ENCODE measurements at places on chromosomes 5 and 9.
A peak's percentile ranks its signal among the peaks of the same experiment; 100 is the strongest.

GRCh38 chr5:150783422-150783928 lies 4.9 kb downstream of the SMIM3 start:
- DNase-seq = peak; percentile 46

GRCh38 chr5:73437101-73437776 lies 11.3 kb downstream of the FOXD1 start:
- DNase-seq = no peak

- no peak for DNase-seq
Measured at GRCh38 chr5:126009566-126009965, 413.6 kb upstream of the GRAMD2B start.

GRCh38 chr5:136772491-136772890 lies 407.1 kb upstream of the TRPC7 start:
- no peak for DNase-seq

- no peak for DNase-seq
Measured at GRCh38 chr5:116315531-116315930, 230.7 kb downstream of the COMMD10 start.

DNA sequence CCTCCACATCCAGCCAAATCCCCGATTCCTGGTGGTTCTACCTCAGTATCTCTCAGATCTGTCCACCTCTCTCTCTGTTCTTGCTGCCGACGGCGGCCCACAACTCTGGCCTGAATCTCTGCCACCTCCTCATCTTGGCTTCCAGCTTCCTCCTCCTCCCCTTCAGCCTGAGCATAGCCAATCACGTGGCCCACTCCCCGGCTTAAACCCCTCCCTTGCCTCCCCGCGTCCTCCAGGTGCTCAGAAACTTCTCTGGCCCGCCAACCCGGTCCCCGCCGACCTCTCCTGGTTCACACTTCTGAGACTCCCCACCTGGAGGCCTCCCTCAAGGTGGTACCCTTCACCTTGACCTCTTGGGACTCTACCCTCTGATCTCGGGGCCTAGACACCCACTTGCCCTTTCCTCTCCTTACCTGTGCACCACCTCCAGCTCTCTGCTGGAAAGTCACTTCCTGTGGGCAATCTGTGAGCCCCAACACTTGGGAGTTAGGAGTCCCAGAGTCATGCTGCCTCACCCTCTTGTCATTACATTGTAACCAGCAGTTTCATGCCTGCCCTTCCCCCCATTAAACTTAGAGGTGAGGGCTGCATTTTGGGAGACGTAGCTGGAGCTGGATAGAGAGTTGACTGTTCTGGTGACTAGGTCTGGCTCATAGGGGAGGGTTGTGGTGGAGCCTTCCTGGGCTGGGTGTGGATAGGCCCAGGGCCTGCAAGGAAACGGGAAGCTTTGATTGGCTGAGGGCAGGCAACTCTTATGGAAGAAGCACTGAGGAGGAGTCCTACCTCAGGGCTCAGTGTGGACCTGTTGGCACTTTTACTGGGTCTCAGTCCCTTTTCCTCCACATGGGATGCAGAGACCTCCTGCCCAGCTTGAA lies 4.5 kb upstream of the SET start:
- no peak for DNase-seq

DNA sequence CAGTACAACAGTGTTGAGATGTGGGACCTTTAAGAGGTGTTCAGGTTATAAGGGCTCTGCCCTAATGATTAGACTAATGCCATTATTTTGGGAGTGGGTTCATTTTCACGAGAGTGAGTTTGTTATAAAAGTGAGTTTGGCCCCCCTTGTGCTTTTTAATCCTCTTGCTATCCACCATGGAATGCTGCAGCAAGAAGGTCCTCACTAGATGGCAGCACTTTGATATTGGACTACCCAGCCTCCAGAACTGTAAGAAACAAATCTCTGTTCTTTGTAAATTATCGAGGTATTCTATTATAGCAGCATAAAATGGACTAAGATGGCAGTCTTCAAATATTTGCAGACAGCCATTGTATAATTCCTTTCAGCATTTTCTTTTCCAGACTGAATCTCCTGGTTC lies 212.4 kb downstream of the LRRC70 start:
- DNase-seq = no peak

DNA sequence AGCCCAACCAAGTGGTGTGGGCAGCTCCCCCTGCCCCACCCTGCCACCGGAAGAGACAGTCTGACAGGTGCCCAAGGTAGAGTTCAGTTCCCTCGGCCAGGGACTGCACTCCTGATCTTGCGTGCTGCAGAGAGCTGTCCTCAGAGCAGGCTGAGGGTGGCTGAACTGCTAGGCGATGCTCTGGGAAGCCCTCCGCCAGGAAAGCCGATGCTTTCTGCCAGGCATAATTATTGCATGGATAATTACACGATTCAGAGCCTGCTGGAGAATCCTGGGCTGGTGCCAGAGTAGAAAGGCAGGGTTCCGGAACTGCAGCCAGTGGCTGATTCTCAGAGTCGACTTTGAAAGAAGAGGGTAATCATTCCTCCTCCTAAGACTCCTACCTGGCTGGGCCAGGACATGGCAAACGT lies 19.3 kb downstream of the KCNIP1 start:
- DNase-seq = no peak

GRCh38 chr5:39599721-39600431 lies 175.1 kb upstream of the DAB2 start:
- DNase-seq = no peak

- no peak for DNase-seq
Measured at GRCh38 chr5:75472973-75473372, 38.5 kb downstream of the CERT1 start.

DNA sequence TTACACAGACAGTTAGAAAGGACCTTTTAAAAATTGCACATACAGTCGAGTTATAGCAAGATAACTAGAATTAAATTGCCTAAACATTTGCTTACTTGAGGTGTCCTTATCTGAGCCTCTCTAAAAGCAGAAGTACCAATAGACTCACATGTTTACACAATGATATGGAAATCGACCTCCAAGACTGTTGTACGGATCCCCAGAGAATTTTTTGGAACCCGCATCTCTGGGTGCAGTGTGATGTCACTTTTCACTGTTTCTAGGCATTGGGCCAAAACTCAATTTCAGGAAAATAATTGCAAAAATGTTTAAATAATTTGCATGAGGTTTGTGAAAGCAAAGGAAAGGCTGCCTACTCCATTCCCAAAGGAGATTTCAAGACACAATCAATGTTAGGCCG lies 63.1 kb upstream of the ATG10 start:
- no peak for DNase-seq

GRCh38 chr5:38660194-38660668 lies 103.8 kb upstream of the LIFR start:
- no peak for DNase-seq

GRCh38 chr9:37408933-37409710 lies 13.4 kb upstream of the GRHPR start:
- DNase-seq = peak; percentile 21

GRCh38 chr5:179974246-179974945 lies 66.7 kb upstream of the TBC1D9B start:
- DNase-seq = no peak

DNA sequence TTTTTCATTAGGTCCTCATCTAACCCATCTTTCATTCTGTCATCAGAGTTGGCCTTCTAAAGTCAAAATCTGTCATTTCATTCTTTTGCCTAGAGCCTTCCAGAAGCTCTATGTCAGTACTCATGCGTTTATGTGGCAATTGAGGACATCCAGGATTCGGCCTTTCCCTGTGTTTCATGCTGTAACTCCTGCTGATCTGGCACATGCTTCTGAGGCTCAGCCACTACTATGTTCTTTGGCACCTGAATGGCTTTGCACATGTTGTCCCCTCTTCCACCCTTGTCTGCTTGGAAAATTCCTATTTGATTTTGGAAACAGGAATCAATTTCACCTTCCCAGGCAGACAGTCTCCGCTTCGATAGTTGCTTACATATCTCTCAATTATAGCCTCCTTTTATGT lies 84.9 kb downstream of the GDNF start:
- DNase-seq = no peak

- DNase-seq = no peak
Measured at GRCh38 chr5:10438301-10438700, 3.4 kb upstream of the ROPN1L start.

DNA sequence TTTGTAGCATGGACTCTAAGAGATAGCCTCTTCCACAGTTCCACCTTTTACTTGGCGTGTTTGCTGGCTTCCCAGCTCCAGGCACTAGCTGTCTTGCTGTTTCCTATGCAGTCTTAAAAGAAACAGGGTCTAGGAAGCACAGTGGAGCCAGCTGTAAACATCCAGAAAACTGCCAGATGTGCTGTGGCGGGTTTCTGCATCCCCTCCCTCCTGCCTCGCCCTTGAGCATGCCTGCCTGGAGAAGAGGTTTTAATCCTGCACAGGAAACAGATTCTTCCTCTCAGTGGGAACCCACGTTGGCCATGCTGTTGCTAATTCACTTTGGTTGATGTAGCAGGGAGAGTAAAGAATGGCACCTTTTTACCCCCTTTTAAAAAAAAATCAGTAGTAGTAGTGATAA lies 121.3 kb downstream of the RPS23 start:
- DNase-seq = no peak

DNA sequence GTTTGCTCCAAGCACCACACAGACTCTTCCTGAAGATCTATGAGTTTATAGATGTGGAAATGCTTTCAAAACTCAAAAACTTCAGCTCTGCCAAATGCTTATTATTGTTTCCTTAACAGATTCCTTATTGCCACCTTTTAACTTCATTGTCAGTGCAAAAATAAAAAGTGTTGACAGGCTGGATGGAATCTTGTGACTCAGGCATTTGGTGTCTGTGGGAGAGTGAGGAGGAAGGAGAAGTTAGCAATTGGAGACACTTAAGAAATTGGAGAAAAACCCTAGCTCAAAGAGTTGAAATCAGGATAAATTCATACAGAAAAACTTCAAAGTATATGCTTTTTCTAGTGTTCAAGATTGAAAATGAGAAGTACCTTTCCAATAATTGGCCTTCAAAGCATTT lies 140.6 kb upstream of the PUM3 start:
- no peak for DNase-seq

GRCh38 chr9:98037357-98037756 lies 19.2 kb upstream of the NANS start:
- no peak for DNase-seq

GRCh38 chr9:93122721-93123221 lies 11.3 kb downstream of the NINJ1 start:
- DNase-seq = no peak

DNA sequence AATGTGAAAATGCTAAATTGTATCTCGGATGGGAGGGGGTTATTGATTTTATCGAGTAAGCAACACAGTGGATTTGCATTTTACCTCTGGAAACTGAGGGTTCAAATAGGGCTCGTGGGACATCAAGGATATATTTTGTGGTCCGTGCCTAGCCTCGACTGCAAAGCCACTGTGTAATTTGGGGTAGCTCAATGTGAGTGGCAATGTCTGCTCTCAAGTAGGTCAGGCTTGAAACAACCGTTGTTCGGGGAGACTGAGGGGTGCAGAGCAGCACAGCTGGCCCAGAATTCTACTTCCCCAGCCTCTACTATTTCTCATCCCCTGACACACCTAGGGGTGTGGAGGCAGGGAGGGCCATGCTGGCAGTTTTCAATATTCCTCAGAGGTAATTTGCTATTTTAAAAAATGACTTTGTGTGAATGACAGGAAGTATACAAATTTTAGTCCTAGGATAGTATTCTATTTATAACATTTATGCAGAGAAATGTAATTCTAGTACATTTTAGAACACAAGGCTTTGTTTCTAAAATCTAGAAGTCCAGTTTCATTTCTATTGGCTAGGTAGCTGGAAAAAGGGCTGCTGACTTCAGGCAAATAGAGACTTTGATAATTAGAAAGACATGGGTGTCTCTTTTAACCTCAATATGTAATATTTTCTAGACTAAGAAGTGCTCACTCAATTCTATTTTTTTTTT lies 1.4 kb upstream of the DAB2 start:
- DNase-seq = no peak

DNA sequence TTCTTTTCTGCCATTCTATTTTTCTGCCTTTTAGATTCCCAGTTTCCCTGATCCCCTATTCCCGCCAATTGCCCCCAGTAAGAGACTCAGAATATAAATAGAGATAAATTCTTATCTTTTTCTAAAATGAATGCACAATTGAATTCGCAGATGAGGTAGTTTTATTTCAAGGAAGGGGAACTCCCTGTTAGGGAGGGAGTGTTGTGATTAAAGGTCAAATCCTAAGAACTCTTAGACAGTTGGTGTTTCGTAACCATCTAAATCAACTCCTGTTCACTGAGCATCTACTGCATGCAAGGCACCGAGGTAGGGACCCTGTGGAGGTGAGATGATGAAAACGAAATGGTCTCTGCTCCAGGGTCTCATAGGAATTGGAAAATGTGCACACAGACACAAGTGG lies 7.7 kb upstream of the MAP3K1 start:
- no peak for DNase-seq

- no peak for DNase-seq
Measured at GRCh38 chr5:34002629-34003328, 5.1 kb downstream of the AMACR start.

Measured in stimulated activated CD8-positive, alpha-beta memory T cell treated with anti-CD3 and anti-CD28 coated beads, Interleukin-4, amount 100 ng/mL, for 4 hours (primary cell).